Fibroblast of the aortic adventitia (primary cell): ENCODE measurements at places on chromosomes 13 and 19.

- DNase-seq: no peak
These were observed 55.7 kb downstream of the COL4A1 start for GRCh38 chr13:110251193-110251819.

- DNase-seq: no peak
These were observed 12.0 kb upstream of the ADPRHL1 start for GRCh38 chr13:113465300-113465699.

DNA sequence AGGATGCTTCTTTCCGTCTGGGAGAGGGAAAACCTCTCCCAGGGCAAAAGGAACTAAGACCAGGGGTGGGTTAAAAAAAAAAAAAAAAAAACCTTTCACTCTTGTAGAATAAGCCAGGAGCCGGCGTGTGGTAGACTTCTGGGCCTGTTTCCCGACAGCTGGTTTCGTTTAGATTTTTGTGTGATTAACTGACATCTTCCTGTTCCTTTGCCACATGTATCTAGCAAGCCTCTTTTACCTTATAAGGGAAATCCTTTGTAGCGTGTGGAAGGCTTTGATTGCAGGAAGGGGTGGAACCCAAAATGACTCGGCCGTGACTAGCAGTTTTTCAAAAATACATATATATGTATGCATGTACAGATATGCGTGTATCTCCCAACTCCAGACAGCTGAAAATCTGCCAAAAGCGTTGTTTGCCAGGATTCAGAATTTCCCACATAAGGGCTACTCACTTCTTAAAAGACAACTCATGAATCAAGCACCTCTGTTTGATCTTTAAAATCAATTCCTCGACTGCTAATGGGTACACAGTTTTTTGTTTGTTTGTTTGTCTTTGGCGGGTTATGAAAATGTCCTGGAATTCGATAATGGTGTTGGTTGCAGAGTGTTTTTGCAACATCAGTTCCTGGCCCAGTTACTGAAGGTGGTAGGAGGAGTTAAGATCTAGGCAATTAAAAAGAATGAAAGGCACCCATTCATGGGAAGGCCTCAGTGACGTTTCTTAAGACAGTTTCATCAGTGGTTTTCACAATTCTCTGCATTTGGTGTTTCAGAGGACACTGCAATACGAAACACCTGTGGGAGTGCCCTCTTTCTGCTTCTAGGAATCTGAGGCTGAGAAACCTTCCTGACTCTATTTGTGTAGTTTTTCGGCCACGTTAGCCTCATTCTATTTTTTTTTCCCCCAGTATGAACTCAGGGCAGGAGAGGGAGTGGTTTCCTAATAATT lies 2.7 kb downstream of the TPM4 start:
- peak; percentile 99 for DNase-seq

- DNase-seq: no peak
These were observed 180.4 kb downstream of the TM9SF2 start for GRCh38 chr13:99681695-99682094.
